OCI-LY7 (cell line): ENCODE measurements at places on chromosomes 16 and 17.

- no peak for DNase-seq
Observed at GRCh38 chr16:50580180-50580798, 32.1 kb downstream of the NKD1 start.

DNA sequence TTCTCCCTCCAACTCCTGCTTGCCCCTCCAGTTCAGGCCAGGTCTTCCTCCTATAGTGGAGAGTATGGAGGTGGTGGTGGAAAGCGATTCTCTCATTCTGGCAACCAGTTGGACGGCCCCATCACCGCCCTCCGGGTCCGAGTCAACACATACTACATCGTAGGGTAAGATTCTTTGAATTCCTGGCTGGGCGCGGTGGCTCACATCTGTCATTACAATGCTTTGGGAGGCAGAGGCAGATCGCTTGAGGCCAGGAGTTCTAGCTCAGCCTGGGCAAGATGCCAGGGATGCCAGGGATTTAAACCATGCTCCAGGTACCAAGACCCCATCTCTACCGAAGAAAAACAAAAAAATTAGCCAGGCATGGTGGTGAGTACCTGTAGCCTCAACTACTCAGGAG lies 1.4 kb downstream of the ZG16 start:
- DNase-seq: no peak

DNA sequence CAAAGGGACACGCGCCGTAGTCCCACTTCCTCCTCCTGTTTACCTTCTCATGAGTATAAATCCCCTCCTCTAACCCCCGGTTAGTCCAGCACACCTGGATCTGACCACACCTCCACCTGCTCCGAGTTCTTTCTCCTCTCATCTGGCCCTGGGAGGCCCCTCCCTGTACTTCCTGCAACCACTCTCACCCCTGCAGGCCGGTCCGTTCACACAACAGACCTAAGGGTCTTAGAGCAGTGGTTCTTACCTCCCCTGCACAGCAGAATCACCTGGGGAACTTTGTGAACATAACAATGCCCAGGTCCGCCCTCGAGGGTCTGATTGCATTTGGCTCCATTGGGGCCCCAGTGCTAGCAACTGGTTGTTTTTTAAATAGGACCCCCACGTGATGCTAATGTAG lies 24.8 kb downstream of the TMEM114 start:
- DNase-seq: no peak

GRCh38 chr17:17058304-17058703 lies 16.0 kb downstream of the MPRIP start:
- DNase-seq: no peak

- DNase-seq: no peak
Observed at GRCh38 chr16:69266334-69267063, 44.7 kb upstream of the VPS4A start.

DNA sequence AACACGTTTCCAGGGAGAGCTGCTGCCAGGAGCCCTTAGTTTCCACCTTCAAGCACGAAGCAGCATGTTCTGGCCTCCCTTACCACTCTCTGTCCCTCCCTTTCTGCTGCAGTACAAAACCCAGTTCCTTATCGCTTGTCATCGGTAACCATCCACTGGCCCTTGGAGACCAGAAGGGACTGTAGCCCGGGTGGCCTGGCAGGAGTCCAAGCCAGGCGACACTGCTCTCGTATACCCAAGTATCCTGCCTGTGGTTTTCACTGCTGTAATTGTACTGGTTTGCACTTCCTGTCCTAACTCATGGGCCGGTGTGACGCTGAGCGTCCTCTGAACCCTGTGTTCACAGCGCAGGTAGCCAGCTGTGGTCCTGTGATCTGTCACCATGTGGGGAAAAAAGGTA lies 81.1 kb downstream of the MAF start:
- DNase-seq: no peak

DNA sequence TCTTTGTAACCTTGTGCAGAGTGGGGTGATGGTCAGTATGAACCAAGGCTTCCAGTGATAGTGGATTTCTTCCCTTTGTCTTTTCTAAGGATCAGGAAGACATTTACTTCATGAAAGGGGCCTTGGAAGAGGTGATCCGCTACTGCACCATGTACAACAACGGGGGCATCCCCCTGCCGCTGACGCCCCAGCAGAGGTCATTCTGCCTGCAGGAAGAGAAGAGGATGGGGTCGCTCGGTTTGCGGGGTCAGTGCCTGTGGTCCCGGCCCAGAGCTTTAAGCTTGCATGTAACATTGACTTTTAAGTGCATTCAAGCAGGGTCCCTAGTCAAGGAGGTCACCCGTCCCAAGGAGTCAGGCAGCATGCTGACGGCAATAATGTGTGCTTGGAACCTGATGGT lies 56.0 kb downstream of the MEAK7 start:
- no peak for DNase-seq

DNA sequence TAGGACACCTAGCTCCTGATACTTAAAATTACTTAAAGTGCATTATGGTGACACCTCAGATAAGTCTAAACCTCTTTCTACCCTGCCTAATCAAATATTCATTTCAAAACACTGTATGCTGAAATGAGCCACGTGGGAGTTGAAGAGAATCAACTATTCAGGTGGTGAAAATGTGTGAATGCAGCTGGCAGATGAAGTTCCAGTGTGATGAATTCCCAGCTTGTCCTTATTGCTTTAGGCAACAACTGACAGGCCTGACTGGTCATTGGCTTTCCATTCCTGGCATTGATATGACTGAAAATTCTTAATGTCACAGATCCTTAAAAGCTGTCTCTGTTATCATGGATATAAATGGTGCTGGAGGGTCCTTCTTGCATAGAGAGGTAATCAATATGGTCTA lies 301.9 kb upstream of the TBX2 start:
- no peak for DNase-seq

DNA sequence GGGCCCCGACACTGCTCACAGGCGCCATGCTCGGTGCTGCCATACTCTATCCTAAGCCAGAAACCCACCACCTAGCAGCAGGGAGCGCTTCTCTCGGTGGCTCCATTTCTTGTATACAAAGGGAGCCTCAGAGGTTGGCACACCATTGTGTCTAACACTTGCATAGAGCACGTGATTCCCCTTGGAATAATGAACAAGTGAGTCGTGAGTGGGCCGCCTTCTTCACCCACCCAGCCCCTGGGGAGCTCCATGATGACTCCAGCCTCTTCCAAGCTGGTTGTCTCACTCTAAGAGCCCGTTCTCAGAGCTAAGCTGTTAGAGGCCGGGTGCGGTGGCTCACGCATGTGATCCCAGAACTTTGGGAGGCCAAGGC lies 82.3 kb upstream of the ZNF469 start:
- no peak for DNase-seq

GRCh38 chr17:77419547-77420094 lies 278.9 kb downstream of the SEC14L1 start:
- DNase-seq: peak; percentile 26

- DNase-seq: no peak
Observed at GRCh38 chr16:1106659-1107058, 10.6 kb upstream of the C1QTNF8 start.

GRCh38 chr16:60204181-60204580 lies 1470.1 kb upstream of the GOT2 start:
- no peak for DNase-seq

- no peak for DNase-seq
Observed at GRCh38 chr16:52512297-52512987, 34.5 kb downstream of the TOX3 start.

DNA sequence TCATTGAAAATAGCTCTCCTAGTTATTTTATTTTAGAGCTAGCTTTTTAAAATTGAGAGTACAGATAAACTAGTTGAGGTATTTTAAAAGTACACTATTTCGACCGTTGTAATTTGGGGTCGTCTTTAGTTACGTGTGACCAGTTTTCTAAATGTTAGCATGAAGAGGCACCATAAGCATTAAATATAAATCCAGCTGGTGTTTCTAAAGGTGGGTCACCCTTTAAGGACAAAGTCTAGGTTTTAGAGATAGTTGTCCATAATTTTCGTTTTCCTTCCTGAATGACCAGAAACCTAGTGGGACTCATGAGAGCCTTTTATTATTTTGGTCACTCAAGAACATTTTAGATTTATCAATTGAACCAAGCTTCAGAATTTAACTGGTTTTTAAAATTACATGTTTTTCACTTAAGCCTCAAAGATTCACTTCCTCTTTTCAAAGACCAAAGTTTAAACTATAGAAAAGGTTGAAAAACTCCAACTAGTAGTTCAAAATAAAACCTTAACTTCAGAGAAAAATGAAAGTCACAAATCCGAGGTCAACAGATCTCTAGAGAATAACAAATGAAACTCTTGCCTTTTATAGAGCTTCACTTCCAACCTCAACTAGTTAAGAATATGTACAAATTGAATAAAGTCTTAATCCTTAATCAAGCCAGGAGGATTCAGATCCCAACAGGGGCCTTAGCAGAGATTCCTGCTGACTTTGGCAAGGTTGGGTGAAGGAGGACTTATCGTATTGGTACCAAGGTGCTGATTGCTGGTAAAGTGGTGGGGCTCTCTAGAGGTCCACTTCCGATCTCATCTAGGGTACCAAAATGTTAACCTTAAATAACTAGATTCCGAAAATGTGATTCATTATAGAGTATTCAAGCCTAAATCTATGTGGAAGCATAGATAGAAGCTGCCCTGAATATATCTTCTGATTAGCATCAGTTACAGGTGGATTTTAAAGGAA lies 32.5 kb downstream of the PHKB start:
- DNase-seq: peak; percentile 64

- DNase-seq: no peak
Observed at GRCh38 chr17:42271006-42271778, 5.0 kb downstream of the STAT5B start.

DNA sequence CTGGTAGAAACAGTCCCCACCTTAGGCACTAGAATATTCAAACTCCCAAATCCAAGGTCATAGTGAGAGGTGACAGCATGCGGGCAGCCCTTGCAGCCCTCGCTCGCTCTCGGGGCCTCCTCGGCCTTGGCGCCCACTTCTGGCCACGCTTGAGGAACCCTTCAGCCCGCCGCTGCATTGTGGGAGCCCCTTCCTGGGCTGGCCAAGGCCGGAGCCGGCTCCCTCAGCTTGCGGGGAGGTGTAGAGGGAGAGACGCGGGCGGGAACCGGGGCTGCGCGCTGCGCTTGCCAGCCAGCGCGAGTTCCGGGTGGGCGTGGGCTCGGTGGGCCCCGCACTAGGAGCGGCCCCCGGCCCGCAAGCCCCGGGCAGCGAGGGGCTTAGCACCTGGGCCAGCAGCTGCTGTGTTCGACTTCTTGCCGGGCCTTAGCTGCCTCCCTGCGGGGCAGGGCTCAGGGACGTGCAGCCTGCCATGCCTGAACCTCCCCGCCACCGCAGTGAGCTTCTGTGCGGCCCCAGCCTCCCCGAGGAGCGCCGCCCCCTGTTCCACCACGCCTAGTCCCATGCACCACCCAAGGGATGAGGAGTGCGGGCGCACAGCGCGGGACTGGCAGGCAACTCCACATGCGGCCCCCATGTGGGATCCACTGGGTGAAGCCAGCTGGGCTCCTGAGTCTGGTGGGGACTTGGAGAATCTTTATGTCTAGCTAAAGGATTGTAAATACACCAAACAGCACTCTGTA lies 45.0 kb downstream of the KPNA2 start:
- no peak for DNase-seq

DNA sequence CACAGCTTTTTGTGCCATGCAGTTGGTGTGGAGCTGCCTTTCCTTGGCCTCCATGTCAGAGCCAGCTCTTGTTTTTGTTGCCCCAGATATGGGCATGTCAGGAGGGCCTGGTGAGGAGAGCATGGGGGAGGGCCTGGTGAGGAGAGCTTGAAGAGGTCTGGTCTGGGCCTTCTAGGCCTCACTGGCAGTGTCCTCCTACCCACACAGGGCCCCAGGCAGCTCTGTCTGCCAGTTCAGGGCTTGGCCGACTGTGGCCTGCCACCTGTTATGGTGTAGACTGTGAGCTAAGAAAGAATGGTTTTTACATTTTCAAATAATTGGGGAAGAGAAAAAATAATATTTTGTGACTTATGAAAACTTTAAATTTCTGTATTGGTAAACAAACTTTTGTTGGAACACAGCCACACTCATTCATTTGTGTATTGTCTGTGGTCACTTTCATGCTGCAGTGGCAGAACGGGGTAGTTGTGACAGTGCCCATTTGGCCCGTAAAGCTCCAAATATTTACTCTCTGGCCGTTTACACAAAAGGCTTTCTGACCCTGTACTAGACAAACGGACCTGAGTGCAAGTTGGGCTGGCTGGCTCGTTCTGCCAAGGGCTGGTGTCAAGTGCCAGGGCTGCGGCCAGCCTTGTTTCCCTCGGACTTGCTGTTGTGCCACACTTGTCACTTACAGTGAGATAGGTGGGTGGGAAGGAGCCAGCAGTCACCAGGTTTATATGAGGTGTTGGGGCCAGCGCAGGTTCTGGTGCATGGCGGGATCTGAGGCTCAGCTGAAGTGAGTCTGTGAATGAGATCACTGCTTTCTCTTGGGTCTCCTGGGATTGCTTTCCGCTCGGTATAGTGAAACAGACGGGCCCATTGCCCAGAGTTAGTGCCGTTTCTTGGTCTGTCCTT lies 18.2 kb downstream of the PGS1 start:
- no peak for DNase-seq

GRCh38 chr16:19757026-19757425 lies 39.0 kb downstream of the IQCK start:
- DNase-seq: no peak
